Central memory CD8-positive, alpha-beta T cell (primary cell): ENCODE measurements at places on chromosomes 3 and 15.

DNA sequence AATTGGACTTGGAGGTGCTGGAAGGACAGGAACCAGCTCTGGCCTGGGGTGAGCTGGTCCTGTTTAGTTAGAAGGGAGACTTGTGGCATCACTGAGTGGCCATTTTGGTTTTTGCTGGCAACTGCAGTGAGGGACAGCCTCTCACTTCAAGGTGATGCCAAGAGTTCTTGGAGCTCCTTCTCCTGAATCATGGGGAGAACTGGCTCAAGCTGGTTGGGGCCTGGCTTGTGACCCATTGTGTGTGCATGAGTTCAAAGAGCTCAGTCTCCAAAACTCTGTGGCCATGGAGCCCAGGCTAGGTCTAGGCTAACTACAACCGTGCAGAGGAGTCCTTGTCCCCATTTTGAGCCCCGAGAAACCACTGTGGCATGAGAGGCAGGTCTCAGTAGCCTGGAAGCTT is 60.1 kb upstream of the ZNF148 start:
- no peak for DNase-seq

- no peak for DNase-seq
Measured at GRCh38 chr15:72201391-72201921, 3.9 kb upstream of the GRAMD2A start.

DNA sequence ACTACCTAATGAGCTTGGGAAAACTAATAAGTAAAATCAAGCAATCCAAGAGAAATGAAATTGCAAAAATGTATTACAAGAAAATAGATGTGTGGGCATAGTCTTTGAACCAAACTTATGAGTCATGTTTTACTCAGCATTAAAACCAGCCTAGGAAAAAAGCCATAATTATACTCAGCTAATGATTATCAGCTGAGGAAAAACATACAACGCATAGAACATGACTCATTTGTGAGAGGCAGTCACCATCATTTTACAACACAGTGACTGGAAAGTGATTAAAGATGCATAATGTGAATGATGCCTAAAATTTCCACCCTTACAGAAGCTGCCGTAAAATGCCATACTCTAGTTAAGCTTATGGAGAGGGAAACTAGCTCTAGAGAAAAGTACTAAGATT is 238.0 kb upstream of the EOMES start:
- DNase-seq, result no peak

- DNase-seq, result no peak
Measured at GRCh38 chr3:53941950-53942349, 50.3 kb upstream of the SELENOK start.

DNA sequence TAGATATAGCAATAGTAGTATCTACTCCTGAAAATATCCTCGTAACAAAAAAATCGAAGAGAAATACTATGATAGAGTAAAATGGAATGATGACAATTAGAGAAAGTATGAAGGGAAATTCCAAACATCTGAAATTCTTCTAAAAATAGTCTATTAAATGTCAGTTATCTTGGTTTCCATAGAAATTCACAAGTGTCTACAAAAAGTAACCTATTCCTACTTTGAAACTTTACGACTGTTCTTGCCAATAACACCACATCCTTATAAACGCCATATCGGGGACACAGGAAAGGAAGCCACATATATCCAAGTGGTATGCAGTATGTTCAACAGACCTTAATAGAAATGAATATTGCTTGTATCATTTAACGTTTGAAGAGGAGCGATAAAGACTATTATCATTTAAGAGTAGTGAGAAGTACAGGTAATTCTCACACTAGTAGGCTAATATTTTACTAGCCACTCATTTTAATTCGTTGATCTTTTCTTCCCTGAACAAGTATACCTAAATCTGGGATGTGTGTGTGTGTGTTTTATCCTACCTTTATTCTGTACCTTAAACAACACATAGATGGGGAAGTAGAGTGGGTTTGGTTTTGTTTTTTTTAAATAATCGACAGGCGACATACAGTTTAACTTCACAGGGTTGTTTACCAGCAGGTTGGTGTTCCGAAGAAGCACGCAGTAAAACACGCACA is 1.2 kb downstream of the GPR176 start:
- DNase-seq, result no peak

GRCh38 chr15:96121086-96121920 is 209.2 kb upstream of the NR2F2 start:
- DNase-seq, result no peak

GRCh38 chr3:127886956-127887231 is 28.1 kb upstream of the KBTBD12 start:
- DNase-seq, result no peak

DNA sequence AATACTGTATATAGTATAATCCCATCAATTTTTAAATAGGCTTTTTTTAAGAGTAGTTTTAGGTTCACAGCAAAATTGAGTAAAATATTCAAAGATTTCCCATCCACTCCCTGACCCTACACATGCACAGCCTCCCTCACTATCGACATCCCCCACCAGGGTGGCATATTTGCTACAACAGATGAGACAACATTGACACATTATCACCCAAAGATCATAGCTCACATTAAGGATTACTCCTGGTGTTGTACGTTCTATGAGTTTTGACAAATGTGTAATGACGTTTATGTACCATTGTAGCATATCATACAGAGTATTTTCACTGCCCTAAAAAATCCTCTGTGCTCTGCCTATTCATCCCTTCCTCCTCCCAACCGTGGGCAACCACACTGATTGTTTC is 39.3 kb downstream of the LHFPL4 start:
- no peak for DNase-seq

DNA sequence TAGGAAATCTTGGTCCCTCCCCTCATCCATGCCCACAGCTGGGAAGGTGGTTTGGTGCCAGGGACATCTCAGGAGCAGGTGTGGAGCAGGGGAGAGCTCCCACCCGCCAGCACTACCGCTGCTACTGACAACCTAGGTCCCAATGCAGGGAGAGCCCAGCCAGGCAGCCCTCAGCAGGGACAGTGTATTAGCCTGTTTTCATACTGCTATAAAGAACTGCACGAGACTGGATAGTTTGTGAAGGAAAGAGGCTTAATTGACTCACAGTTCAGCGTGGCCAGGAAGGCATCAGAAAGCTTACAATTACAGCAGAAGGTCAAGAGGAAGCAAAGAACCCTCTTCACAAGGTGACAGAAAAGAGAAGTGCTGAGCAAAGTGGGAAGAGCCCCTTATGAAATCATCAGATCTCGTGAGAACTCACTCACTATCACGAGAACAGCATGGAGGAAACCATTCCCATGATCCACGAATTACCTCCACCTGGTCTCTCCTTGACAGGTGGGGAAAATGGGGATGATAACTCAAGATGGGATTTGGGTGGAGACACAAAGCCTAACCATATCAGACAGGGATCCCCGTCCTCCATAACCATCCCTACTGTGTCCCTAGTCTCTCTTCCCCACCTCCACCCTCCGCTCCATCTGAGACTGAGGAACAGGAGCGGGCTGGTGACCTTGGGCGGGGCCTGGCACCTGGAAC is 218.6 kb downstream of the TBC1D2B start:
- DNase-seq, result no peak

- no peak for DNase-seq
Measured at GRCh38 chr3:8780279-8780678, 10.9 kb upstream of the OXTR start.

DNA sequence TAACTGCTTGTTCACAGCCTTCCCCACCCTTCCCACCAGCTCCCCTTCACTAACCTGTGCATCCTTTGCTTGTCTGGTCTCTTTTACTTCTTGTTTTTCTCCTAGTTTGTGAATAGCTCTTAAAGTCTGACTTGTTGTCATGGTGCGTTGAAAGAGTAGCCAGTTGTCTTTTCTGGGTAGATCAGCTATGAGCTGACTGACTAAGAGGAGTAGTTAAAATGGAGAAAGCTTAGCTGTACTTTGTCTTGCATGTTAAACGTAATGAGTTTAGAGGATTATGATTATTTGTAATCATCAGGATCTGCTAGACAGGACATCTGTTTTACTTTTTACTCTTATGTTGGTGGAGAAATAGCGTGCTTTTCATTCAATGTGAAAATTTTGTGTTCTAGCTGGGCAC is 35.9 kb downstream of the ATP2C1 start:
- DNase-seq, result no peak
